ENCODE measurements at places on chromosomes 3 and 15.

DNA sequence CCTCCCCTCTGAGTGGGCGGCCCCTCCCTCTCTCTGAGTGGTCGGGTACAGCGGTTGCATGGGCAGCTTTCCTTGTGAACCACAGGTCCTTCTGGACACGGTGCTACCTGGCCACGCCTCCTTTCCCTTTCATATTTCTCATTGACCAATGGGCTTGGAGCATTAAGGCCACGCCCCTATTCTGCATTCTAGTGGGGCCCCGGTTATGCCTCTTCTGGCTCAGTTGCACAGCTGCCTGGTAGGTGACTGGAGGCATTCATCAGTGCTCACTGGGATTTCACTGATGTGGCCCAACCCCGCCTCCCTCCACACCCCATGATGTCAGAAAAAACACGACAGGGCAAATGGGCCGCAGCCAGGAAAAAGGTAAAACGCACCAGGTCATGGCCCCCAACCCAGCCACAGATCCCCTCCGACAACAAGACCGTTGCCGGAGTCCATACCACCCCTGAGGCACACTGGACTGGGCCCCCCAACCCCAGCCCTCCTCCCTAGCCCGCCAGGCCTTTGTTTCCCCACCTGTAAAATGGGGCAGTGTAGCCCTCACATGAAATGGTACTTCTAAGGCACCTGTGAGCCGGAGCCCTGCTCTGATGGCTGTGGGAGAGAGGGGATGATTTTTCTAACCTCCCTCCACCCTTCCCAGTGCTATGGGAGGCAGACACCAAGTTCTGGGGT, 26.3 kb downstream of the NGRN start:
- no peak for ATAC-seq

- no peak for ATAC-seq
These were observed 8.6 kb downstream of the PLA2G4E start for GRCh38 chr15:42012241-42012640.

DNA sequence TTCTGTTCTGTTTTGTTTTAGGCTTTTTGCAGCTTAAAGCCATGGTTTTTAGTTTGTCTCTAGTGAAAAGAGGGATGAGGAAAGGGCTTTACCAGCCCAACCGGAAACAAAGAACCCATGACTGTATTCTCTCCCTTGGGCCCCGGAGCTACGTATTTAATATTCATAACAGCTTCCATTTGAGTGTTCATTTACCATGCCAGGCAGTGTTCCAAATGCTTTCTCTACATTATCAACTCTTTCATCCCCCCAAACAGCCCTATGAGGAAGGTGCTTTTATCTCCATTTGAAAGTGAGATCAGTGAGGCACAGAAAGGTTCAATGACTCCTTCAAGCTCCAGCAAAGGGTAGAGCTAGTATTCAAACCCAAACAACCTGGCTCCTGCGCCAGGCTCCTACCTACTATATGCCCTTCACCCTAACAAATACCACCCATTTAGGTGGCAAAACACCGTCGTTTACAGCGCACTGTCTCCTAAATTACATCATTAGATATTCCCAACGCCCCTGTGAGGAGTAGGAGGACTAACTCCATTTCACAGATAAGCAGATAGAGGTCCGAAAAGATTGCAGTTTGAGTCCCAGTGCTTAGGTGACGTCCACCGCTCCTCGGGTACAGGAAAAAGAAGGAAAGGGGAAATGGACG, 27.9 kb downstream of the GTPBP8 start:
- no peak for ATAC-seq

- ATAC-seq, result no peak
These were observed 169.1 kb upstream of the IQSEC1 start for GRCh38 chr3:13242364-13242737.

GRCh38 chr15:79541196-79541595, 109.1 kb downstream of the MINAR1 start:
- no peak for ATAC-seq

GRCh38 chr3:184129012-184129411, 6.1 kb upstream of the EIF2B5 start:
- ATAC-seq, result no peak

GRCh38 chr15:85316244-85316934, 64.0 kb upstream of the AKAP13 start:
- peak; percentile 39 for ATAC-seq

DNA sequence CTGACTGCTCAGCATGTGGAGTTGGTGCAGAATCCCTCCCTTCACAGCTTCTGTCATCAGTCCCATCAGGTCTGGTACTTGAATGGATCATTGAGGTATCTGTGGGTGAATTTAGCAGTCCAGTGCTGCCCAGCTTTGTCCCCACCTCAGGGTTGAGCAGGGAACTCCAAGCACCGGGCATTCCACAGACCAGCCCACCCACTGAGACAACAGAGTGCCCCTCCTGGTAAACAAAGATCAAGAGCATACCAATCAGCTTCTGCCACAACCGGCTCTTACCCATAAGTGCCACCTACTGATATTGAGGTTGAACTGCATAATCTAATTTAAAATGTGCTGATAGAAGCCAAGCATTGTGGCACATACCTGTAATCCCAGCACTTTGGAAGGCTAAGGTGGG, 57.1 kb upstream of the FXR1 start:
- ATAC-seq, result no peak

- no peak for ATAC-seq
These were observed 110.5 kb downstream of the AKAP13 start for GRCh38 chr15:85490856-85491255.

GRCh38 chr3:29555590-29555989, 274.7 kb downstream of the RBMS3 start:
- no peak for ATAC-seq

GRCh38 chr15:96349857-96350720, 19.6 kb downstream of the NR2F2 start:
- ATAC-seq, result no peak

- no peak for ATAC-seq
These were observed 1.7 kb upstream of the RBP2 start for GRCh38 chr3:139477710-139478640.

DNA sequence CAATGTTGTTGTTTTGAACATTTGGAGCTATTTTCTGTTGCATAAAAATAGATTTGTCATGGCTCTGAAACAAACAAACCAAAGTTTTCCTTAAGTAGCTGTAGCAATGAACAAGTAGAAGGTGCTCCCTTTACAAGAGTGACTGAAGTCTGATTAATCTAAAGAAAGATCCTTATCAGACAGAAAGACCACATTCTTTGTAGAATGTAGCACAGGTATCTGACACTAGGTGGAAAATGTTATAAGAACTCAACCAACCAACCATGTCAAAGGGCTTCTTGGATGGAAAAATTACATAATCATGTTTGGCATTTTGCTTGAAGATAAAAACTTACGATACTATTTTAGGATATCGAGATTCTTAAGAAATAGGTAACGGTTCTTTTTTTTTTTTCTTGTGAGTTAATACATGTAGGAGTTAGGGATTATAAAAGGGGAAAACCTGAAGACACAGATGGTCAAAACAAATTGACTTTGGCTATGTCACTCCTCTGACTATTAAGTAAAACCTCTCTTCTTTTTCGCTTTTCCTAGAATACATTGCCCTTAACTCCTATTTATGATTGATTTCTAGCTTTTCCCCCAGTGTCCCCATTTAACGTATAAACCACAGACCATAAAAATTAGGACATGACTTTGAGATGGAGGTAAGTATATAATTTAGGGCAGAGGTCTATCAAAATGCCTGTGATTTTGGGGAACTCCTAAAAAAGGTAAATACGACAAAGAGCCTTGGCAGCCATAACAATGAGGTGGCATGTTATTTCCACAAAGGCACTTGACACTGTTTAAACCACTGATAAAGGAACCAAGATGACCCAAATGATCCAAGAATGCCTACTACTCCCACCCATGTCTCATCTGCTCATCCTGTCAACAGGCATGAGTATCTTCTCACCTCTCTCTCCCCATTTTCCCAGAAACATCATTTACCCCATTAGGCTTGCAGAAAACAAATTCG, 72.0 kb downstream of the CCR4 start:
- peak; percentile 84 for ATAC-seq

DNA sequence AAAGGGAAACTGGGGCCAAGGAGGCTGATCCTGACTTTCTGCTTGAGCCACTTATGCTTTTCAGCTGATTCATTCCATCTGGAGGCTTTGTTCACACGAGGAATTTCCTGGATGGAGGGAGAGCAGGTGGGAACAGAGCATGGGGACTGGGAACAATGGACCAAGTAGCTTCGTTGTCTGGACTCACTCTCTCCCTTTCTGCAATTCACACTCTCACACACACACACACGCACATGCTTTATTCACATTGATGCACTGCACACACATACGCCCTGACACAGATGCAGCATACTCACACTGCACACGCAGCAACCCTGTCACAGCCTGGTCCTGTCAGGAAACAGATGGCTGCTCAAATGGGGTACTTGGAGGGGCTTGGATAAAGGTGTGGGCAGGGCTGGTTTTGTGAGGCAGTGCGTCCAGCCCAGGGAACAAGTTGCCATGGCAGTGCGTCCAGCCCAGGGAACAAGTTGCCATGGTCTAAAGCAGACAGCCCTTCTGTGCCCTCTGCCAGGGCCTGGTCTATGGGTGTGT, 19.8 kb upstream of the CHCHD6 start:
- no peak for ATAC-seq

- no peak for ATAC-seq
These were observed 10.7 kb downstream of the MUC20 start for GRCh38 chr3:195731356-195731905.

- no peak for ATAC-seq
These were observed 9.1 kb downstream of the GHRL start for GRCh38 chr3:10283638-10284037.

DNA sequence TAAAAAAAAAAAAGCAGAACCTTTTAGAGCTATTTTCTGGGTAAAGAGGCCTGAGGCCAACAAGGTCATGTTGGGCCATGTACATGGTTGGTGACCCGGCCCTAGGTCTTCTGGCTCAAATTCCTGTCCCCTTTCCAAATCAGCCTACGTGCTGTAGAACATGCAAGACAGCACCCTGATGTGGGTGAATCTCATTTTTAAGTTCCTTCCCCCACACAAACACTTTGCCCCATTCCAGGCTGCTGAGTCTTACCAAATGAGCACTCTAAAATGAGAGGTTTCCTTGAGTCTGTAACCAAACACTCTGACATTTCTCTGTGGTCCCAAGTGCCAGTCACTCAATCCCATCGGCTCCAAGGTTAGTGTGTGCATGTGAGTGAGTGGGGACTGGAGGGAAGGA, 9.4 kb downstream of the BCL6 start:
- no peak for ATAC-seq

- no peak for ATAC-seq
These were observed 426.5 kb upstream of the CDIN1 start for GRCh38 chr15:36152936-36153335.

DNA sequence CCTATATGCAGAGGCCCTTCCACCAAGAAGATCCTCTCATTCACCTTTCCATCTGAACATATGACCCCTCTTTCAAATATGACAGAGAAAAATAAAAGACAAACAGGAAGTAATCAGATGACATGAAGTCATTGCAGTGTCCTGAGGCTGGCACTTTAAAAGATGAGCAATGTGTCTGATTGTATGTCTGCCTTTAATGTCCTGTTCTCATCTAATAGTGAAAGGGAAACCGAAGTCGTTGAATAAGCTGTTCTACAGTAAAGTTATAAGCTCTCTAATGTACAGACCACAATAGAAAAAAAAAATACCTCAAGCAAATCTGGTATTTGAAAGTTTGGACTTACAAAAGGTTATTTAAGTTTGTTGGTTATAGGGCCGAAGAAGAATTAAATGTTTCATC, 243.0 kb downstream of the CLSTN2 start:
- no peak for ATAC-seq

GRCh38 chr3:172239218-172239790, 199.9 kb downstream of the FNDC3B start:
- ATAC-seq, result no peak

GRCh38 chr15:42772144-42772543, 35.2 kb upstream of the CDAN1 start:
- no peak for ATAC-seq

GRCh38 chr3:18010001-18010400, 267.6 kb upstream of the TBC1D5 start:
- ATAC-seq, result no peak

GRCh38 chr3:154168998-154169795, 48.0 kb downstream of the ARHGEF26 start:
- ATAC-seq, result no peak

- ATAC-seq, result no peak
These were observed 23.9 kb upstream of the LOXL1 start for GRCh38 chr15:73902121-73903020.

Measured in activated CD4-positive, CD25-positive, alpha-beta regulatory T cell treated with anti-CD3 and anti-CD28 coated beads, Interleukin-2, amount 50 U/mL, for 24 hours (primary cell).